HS-5 (cell line): ENCODE measurements at places on chromosomes 11 and 22.

- no peak for DNase-seq
These were observed 8.0 kb downstream of the TUBGCP6 start for GRCh38 chr22:50236731-50237409.

DNA sequence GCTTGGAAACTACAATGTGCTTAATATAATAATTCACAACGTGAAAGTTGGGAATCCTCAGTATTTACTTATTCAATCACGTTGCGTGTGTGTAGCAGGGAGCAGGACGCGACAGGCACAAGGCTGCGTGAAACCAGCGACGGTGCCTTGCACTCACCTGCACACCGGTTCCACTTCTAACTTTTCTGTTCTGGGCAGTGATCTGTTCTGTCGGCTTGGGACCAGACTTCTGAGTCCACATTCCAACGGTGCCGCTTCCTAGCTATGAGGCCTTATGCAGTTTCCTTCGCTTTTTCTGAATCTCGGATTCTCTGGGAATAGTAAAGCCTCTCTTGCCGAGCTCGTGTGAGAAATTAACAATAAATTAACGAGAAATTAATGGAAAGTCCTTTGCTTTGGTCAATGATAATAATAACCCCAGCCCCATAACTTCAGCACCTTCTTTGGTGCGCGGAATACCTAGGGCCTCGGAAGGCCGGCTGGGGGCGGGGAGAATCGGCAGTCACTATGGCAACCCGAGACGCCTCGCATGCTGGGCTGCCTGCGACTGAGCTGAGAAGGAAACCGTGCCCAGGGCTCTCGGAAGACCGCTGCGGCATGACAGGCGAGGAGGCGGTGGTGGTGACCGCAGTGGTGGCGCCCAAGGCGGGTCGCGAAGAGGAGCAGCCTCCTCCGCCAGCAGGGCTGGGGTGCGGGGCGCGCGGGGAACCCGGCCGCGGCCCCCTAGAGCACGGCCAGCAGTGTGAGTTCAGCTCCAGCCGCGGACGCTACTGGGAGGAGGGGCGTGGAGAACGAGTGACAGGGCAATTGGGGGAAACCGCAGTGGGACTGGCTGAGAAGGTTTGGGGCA, at the start of gene C11orf97:
Gene C11orf97, plus strand, starts transcription at position 530 of the 850 bp plus-strand sequence. Its CDS starts 68 bp downstream, at position 598.
- DNase-seq = no peak

- DNase-seq = no peak
These were observed 27.8 kb upstream of the AMOTL1 start for GRCh38 chr11:94740083-94741021.

DNA sequence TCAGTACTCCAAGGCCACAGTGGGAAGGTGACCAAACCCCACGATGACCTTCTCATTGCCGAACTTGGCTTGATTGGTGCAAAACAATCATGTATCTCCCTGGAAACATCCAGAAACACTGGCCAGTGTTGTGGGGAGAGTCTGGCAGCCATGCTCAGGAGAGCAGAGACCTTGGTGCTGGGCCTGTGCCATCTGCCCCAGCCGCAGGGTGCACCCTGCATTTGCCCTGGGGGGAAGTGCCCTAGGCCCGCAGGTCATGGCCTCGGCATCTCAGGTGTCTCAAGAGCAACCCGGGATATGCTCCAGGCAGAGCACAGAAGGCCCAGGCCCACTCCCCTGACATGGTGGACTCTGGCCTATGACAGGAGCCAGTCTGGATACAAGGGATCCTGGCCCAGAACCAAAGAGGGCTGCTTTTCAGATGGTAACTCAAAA, 23.7 kb downstream of the ARVCF start:
- no peak for DNase-seq

DNA sequence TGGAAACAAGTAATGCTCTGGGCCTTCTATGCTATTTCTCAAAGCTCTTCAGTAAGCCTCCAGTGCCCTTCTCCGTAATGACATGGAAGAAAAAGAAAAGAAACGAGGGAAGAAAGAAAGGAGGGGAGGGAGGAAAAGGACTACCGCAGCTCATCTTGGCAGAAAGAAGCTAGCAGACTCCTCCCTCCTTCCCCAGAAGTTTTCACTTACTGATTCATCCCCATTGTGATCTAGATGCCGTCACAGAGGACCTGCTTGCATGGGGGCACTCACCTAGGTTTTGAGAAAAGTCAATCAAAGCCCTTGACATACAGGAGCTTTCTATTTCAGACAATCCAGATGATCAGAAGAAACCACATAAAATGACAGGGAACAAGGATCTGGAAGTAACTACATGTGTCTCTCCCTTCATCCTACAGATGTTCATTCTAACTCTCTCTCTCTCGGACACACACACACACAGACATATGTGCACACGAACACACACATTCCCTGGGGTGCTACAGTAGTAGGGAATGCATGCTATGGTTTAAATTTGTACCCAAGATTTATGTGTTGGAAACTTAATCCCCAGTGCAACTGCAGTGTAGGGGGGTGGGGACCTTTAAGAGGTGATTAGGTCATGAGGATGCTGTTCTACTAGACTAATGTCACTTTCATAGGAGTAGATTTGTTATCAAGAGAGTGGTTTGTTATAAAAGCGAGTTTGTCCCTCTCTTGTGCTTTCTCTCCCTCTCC, 37.6 kb upstream of the RCN1 start:
- DNase-seq = no peak

DNA sequence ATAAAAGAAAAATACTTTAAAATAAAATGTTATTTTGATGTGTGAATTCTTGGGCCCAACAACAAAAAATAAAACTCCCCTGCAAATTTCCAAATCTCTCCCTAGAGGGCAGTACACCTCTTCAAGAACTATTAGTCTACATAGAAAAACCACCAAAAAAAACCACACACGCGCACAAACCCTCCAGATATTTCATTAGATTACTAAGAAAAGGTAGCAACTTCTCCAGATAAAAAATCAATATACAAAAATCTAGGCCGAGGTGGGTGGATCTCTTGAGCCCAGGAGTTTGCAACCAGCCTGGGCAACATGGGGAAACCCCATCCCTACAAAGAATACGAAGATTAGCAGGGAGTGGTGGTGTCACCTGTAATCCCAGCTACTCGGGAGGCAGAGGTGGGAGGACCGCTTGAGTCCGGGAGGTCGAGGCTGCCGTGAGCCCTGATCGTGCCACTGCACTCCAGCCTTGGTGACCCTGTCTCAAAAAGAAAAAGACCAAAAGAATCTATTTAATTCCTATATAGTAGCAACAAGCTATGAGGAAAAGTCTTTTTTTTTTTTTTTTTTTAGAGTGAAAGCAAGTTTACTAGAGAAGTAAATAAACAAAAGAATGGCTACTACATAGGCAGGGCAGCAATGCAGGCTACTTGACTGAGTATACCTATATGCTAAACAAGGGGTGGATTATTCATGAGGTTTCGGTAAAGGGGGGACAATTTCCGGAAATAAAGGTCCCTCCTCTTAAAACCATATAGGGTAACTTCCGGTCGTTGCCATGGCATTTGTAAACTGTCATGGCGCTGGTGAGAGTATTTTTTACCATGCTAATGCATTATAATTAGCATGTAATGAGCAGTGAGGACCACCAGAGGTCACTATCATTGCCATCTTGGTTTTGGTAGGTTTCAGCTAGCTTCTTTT, 13.1 kb downstream of the B3GNT6 start:
- DNase-seq = peak; percentile 95

DNA sequence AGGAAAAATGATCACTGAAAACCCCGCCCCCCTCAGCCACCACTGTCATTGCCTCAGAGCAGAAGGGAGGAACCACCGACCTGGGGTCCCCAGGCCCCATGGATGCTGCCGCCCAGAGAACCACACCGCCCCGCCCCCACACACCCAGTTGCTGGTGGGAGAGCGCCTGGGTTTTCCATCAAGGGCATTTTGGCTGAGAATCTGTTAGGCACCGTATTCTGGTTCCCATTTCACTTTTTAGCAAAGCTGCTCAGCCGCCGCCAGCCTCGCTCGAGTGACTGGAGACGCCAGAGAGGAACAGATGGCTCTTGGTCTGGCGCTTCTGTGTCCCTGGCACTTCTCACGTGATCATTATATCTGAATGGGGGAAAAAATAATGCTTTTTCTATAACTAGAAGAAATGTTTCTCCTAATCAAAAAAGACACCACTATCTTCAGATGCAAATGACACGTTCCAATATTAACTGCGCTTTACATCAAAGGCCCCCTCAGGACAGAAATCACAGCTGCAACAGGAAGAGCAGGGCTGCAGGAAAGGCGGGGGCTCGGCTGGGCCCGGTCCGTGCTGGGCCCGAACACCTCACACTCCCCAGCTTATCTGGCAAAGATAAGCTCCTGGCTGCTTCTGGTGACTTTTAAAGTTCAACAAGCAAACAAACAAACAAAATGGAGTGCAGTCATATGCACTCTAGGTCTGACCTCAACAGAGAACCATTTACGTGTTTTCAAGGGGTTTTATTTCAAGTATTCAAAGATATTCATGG, 149.8 kb downstream of the MPPED1 start:
- DNase-seq = no peak

- DNase-seq = peak; percentile 18
These were observed 258.1 kb downstream of the C11orf87 start for GRCh38 chr11:109680127-109680526.

DNA sequence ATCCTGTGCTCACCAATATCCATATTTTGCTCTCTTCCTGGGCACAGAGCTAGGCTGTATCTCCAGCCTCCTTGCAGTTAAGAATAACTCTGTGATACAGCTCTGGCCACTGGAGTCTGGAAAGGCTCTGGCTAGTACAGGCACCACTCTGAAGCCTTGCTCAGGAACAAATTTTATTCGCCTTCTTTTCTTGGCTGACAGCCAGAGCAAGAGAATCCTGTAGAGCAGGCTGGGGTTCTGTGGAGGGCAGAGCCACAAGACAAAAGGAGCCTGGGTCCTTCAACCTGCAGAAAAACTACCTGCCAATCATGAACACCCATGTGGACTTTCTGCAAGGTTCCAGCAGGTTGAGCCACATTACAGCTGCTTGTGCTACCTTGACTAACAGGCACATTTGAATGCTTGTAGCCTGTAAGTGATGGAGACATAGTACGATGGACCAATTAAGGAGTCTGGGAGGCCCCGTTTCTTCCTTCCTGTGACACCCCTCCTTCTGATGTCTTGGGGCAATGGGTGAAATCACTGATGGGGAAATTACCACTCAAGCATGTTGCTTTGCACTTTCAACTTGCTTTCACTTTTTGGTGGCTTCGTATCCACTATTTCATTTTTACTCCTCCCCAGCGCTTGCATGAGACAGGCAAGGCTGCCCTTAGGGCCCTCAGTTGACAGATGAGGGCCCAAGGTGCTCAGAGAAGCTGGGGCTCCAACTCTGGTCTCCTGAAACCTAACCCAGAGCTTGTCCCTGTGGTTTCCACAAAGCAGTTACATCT, 267.2 kb upstream of the SYN3 start:
- no peak for DNase-seq

DNA sequence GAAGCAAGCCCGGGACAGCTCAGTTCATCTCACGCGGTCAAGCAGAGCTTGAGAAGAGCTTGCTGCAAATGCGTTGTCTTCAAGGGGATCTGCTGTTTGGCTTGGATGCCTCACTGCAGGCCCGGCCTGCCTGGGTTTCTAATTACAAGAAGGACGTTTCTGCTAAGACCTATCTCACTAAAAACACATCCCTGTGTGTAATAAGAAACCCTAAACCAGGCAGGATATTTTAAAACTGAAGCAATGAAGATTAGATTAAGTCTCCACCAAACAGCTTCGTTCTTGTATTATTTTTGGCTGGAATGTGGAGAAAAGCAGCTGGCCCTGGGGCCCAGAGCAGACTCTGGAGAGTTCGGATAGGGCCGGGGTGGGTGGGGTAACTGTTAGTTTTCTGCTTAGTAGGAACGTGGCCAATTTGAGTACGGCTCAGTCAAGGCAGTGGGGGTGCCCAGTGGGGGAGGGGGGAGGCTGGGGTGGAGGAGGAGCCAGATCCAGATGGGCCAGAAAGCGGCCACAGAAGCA, 6.0 kb downstream of the PKNOX2 start:
- DNase-seq = no peak

GRCh38 chr22:25112538-25113253, 87.0 kb upstream of the CRYBB3 start:
- DNase-seq = no peak

- no peak for DNase-seq
These were observed 91.7 kb downstream of the WNT7B start for GRCh38 chr22:45885171-45885840.

DNA sequence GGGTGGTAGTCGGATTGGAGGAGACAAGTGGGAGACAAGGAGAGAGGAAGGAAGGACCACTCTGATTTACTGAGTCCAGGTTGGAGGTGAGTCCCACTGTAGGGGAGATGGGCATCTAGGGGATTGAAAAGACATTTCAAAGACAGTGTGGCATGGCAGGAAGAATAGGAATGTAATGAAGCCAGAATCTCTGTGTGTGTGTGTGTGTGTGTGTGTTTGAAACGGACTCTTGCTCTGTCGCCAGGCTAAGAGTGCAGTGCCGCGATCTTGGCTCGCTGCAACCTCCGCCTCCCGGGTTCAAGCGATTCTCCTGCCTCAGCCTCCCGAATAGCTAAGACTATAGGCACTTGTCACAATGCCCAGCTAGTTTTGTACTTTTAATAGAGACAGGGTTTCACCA, 4.2 kb upstream of the CSDC2 start:
- no peak for DNase-seq

DNA sequence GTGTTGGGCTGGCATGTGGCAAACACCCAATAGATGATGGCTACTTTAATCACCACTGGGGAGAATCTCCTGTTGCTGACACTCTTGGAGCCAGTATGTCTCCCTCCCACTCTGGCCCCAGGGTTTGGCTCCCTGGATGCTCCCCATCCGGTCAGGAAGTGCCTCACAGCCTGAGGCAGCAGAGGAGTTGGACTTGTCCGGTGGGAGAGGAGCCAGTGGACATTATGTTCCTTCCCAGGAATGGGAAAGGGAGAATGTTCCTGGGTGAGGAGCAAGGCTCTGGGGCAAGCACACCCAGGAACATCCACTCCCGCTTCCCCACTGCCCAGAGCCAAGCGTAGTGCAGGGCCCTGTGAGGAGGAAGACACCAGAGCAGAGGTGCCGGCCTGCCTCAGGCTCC, 84.6 kb upstream of the NAV2 start:
- DNase-seq = no peak

GRCh38 chr11:78828676-78829075, 254.0 kb upstream of the NARS2 start:
- no peak for DNase-seq

DNA sequence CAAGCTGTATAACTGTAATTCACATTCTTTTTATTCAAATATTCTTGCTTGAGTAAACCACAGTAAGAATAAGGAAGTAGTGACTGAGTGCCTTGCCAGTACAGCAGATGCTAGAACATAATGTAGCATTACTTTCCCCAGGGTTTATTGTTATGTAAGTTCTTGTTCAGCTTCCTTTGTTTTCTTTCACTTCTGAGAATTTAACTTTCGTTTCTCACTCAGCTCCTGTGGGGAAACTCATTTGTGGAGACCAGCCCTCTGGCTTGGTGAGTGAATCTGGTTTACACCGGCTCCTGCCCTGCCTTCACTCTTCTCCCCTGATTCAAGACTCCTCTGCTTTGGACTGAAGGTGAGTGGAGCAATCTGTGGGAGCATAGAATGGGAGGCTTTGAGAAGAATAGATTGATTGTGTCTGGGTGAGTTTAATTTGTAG, at the start of gene TRIM22:
Gene TRIM22, plus strand, starts transcription at position 240 of the 433 bp plus-strand sequence. CDS start 6,443 bp downstream, outside the sequence.
- peak; percentile 20 for DNase-seq

DNA sequence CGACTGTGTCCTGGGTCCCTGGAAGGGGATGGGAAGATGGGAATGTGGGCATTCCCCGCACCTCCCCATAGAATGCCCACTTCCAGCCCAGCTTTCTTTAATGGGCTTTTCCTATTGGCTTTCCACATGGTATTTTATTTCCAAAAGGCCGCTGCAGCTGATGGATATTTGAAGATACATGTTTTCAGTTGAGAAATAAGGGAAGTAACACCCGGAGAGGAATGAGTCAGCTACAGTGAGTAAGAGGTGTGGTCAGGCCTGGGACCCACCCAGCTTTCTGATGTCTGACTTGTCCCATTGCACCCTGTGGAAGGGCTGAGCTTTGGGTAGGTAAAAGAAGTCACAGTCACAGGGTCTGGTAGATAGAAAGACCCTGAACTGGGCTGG, 476.9 kb downstream of the MIAT start:
- peak; percentile 89 for DNase-seq
